ENCODE measurements at places on chromosomes 12 and 14.

DNA sequence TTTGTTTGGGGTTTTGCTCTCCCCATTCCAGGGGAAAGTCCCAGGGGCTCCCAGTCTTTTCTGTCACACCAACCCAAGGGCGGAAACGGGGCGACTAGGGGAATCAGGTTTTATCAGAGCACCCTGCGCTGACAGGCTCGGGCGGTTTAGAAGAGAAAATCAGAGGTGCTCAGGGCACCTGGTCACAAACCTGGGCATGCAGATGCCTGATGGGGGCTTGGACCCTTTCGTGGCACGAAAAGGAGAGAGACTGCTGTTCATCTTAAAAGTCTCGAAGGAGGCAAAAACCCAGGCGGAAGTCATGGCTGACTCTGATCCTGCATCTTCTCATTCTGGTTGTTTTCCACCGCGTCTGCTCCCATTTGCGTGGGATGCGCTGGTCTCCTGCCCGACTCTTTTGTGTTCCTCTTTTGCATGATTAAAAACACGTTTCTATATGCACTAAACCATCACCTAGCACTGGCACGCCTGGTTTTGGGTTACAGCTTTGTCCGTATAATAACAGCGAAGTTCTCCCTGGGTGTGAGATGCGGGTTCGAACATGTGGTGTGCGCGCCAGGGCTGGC, 13.2 kb downstream of the OTX2 start:
- DNase-seq: no peak

DNA sequence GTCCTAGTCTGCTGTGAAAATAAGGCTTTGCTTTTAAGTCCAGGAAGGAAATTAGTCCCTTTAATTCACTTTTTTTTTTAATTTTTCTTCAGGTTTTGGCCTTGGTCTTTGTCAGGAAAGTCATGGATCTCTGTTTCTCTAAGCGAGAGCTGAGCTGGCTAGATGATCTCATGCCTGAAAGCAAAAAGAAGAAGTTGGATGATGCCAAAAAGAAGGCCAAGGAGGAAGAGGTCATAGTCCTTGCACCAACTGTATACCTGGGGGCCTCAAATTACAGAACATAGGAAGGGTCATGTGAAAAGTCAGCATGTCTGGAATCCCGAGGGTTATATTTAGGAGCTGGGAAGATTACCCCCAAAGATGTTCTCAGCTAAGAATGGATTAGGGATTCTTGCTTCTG, 72.3 kb downstream of the SLC4A8 start:
- no peak for DNase-seq

DNA sequence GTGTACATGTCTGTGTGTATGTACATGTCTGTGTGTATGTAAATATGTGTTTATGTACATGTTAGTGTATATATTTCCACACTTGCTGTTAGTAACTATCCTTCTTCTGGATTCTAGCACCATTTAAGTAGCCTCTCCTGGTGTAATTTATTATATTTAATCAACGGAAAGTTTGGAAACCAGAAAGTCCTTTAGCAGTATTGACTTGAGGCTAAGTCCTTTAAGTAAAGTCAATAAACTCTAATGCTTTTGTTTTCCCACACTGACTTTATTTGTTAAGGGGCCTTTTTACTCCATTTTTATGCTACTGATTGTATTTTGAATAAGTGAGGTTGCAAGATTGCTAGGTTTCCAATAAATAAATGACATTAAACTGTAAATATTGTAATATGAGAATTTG, 876.4 kb upstream of the SEL1L start:
- DNase-seq: no peak

- DNase-seq: no peak
Observed at GRCh38 chr12:11958221-11959091, 112.3 kb upstream of the BCL2L14 start.

GRCh38 chr14:33764876-33765650, 185.8 kb downstream of the EGLN3 start:
- peak; percentile 17 for DNase-seq

- DNase-seq: no peak
Observed at GRCh38 chr14:53389202-53389601, 236.1 kb upstream of the DDHD1 start.

GRCh38 chr14:84343656-84344055, 1186.3 kb upstream of the FLRT2 start:
- DNase-seq: no peak

DNA sequence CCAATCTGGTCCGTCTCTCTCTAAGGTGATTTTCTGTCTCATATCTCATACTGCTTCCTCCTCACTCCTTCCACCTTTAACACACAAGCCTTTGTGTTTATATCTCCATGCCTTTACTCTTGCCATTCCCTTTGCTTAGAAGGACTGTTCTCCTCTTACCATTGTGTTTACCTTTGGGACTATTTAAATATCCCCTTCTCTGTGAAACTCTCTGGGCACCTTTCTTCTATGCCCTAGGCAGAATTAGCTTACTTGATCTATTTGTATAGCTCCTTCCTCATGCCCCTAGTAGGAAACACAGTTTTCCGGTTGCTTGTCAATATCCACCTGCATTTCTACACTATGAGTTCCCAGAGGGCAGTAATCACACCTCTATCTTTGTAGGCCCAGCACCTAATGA, 3.9 kb upstream of the AMHR2 start:
- peak; percentile 67 for DNase-seq

DNA sequence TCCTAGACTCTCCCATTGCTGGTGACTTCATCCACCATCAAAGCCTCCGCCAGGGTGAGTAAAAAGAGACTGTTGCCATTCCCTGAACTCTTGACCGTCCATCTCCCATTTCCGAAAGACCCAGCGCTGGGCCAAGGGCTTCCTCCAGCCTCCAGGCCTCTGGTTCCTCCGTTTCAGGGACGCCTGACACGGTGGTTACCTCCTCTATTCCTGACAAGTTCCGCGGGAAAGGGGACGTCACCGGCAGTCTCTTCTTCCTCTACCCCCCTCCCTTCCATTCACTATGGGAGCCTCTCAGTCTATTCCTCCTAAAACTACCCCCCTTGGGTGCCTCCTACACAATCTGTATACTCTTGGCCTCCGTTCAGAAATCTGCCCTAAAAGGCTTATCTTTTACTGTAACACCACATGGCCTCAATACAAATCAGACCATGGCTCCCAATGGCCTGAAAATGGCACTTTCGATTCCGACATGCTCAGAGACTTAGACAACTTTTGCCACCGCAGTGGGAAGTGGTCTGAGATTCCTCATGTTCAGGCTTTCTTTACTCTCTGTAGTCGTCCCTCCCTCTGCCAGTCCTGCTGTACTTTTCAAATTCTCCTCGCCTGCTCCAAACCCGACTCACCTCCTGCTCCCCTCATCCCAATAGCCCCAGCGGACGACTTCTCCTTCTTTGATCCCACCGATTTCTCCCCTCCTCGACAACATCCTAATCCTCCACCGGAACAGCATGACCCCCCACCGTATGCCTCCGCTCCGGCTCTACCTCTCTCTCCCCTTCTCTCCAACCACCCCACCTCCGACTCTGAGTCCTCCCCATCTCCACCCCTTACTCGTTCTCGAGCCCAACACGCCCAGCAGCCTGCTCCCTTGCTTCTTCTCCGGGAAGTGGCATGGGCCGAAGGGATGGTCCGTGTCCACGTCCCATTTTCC, 70.4 kb downstream of the MOK start:
- no peak for DNase-seq

- DNase-seq: peak; percentile 11
Observed at GRCh38 chr12:80761838-80762237, 45.1 kb downstream of the MYF5 start.

DNA sequence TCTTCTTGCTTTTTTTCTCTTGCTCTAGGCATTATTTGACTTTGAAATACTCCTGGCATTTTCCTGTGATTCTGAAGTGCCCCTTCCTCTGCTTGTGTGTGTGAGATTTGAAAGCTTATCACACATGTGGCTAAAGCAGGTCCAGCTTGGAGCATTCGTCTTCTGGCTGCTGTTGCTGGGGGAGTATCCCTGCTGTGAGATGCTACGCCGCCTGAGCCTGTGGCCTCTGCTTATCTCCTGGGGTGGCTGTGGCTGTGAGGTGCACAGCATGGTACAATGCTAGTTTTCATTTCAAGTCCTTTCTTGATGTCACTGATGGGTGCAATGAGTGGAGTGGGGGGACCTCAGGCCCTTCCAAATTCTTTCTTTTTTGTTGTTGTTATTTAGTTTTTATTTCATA, 371.8 kb downstream of the ZFP36L1 start:
- DNase-seq: no peak

DNA sequence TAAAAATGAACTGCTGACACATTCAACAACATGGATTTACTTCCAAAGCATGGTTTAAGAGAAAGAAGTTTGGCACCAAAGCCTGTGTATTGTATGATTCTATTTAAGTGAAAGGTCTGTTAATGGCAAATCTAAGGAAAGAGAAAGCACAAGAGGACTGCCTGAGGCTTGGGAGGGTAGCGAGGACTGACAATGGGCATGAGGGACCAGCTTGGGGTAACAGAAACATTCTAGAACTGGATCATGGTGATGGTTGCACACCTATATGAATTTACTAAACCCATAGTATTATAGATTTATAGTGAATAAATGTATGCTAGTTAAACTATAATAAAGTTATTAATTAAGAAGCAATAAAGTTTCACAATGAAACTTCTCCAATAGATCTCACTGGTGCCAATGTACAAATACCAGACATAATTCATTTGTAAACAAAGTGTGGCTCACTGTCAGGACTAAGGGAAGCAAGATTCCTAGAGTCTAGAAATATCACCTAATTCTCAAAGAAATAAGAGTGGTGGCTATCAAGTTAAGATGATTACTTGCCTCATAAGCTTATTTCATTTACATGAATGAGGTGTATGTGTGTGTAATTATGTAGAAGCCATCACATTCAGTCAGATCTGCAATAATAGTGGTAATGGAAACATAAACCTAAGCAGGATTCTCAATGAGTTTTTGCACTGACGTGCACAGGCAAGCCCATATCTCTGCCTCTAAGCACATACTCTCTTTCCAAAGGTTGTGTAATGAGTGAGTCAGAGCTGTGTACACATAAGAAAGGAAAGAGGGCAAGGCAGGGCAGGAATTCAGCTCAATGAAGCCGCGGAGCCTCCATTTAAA, 353.4 kb downstream of the KCNH5 start:
- DNase-seq: peak; percentile 97

GRCh38 chr14:48563489-48563888, 888.1 kb upstream of the MDGA2 start:
- peak; percentile 15 for DNase-seq

- peak; percentile 98 for DNase-seq
Observed at GRCh38 chr14:55699131-55700057, 119.4 kb downstream of the KTN1 start.

DNA sequence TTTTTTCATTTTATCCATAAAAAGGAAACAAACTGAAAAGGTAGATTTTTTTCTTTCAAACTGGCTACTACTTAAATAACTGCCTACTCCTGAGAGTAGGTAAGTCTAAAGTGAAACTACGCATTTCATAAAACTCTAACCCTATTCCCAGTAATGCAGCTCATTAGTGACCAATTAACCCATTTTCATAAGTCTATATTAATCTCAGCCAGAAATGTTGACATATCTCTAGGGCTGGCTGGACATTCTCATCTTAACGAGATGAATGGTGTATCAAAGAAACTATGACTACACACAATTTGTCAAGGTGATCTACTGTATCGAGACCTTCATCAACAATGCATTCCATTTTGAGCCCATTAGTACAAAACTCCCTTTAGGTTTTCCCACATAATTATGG, 57.2 kb downstream of the EPS8 start:
- no peak for DNase-seq

- DNase-seq: peak; percentile 88
Observed at GRCh38 chr12:68342966-68343365, 10.8 kb upstream of the MDM1 start.

- DNase-seq: no peak
Observed at GRCh38 chr12:131986910-131987309, 37.2 kb downstream of the EP400 start.

DNA sequence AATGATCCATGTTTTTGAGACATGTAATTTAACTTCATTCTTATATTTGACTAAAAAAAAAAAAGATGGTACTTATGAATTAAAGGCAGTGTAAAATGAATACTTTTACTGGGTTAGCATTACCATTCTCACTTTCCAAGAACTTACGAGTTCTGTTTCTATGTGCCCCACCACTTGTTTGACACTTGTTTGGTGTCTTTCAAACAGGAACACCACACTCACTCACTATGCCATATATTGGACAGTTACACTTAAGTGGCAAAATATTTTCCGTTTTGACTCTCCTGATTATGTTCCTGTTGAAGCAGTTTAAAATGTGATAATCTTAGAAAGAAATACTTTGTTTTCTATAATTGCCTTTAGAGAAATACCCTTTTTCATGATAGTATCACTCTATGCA, 56.6 kb upstream of the ATXN7L3B start:
- no peak for DNase-seq

DNA sequence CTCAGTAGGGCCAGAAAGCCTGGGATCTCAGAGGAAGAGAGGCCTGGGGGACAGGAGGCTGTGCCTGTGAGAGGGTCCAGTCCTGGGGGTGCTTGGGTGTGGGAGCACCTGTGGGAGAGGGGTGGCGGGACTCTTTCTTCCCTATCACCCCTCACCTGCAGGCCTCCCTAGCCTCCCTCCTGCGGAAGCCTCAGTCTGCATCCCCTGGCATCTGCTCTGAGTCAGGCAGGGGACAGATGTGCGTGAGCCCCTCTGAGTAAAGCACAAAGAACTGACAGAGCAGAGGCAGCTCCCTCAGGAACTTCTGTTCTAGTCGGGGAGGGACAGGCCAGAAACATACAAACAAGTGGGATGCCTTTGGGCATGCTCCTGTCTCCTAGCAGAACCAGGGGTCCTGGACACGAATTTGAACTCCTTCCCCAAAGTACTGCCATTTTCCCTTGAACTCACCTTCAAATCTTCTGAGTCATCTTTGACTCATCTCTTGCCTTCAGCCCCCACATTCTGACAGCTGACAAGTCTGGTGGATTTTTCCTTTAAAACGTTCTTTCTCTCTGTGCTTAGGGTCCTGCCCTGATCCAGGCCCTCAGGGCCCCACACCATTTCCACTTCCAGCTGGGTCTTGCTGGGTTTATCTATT, 8.5 kb upstream of the HSP90AA1 start:
- no peak for DNase-seq

GRCh38 chr14:52878469-52878868, 72.4 kb downstream of the FERMT2 start:
- no peak for DNase-seq

- DNase-seq: no peak
Observed at GRCh38 chr14:24988760-24989159, 61.2 kb downstream of the STXBP6 start.

DNA sequence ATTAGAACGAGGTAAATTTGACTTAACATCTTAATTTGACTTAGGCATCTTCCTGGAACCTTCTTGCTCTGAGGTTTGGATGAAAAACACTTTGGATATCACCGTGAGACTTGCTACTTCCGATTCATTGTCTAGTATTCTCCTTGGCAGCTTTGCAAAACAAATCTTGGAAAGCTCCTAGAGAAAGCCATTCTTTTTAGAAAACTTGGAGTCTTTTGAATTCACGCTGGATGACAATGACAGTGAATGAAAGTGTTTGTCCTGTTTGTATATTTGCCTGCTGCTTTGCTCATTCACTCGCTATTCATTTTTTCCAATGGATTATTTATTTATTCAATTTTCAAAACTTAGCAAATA, 222.1 kb upstream of the HMGA2 start:
- no peak for DNase-seq

- DNase-seq: peak; percentile 4
Observed at GRCh38 chr12:79514730-79515529, 175.8 kb downstream of the PAWR start.
